Activated CD8-positive, alpha-beta memory T cell treated with anti-CD3 and anti-CD28 coated beads for 1 hour (primary cell): ENCODE measurements at places on chromosomes 4 and X.

DNA sequence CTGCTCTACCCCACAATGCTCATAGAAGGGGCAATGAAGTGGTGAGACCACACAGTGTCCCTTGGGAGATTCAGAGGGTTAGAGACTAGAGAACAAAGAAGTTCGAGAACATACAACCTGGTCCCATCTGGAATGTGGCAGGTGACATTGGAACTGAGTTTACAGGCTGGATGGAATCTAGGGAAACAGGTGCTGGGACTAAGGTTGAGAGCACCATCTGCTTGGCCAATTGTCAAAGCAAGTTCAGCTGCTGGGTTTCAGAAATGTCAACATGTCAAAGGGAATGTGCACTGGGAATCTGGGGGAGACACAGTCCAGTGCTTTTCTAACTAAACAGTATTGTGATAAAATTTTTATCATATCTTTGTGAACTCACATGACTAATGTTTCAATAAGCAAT, 15.9 kb upstream of the FAM13A start:
- DNase-seq = no peak

GRCh38 chr4:88722276-88722780, 24.7 kb upstream of the NAP1L5 start:
- DNase-seq = no peak

DNA sequence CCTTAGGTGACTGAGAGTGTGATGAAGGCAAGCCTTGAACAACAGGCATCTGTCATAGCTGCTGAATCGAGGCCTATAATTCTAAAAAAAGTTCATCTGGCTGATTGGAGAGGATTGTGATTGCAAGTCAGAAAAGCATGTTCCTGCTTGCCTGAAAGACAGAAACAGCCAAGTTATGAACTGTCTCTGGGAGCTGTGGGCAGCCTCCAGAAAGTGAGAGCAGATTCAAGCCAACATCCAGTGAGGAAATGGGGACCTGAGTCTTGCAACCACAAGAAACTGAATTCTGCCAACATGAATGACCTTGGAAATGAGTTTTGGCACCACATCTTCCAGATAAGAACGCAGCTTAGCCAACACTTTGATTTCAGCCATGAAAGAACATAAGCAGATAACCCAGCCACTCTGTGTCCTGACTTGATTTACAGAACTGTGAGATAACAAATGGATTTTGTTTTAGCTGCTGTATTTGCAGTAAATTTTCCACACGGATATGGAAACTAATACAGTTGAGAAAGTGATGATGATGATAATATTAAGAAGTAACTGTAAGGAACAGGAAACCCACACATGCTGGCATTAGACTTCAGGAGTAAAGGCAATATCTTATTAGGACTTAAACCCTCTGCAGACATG, 240.3 kb upstream of the NDST3 start:
- DNase-seq = no peak

- no peak for DNase-seq
These were observed 93.4 kb downstream of the TMA16 start for GRCh38 chr4:163587867-163588266.

GRCh38 chr4:22802876-22803275, 110.1 kb downstream of the GBA3 start:
- DNase-seq = no peak

DNA sequence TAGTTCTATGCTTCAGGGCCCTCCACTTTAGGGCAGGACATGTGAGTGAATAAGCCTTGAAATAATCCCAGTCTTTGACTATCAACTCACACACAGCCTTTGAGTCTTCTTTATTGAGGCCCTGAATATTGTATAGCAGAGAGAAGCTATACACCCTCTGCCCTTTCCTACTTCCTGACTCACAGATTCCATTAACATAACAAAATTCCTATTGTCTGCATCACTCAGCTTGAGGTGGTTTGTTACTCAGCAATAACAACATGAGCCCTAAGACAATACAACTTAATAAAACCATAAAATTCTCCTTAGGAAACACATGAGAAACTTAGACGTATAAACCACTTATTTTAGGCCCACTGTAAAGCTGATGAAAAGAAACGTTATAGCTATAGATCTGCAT, 680.3 kb upstream of the DIAPH2 start:
- DNase-seq = no peak

GRCh38 chr4:37421614-37422013, 177.1 kb downstream of the NWD2 start:
- DNase-seq = no peak

- no peak for DNase-seq
These were observed 938.3 kb downstream of the RAB28 start for GRCh38 chr4:12545812-12546211.

DNA sequence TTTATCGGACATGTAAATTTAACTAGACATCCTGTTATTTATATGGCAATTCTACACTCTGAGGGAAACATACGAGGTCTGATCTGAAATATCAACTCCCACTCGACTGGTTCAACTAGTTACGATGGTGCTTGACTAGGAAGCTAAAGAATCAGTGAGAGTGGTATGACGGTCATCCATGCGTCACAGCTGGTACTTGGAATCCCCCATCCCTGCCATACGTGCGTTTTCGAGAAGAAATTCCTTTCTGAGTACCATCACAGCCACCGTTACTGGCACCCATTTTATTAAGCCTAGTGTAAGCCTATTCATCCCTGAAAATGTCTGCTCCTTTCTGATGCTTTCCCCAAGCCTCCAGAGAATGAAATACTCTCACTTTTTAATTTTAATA, 695 bp upstream of the PIGA start:
- no peak for DNase-seq

GRCh38 chrX:154918060-154918483, 31.9 kb downstream of the F8A1 start:
- DNase-seq = no peak

GRCh38 chr4:185144601-185145240, 1.7 kb downstream of the SLC25A4 start:
- DNase-seq = no peak

DNA sequence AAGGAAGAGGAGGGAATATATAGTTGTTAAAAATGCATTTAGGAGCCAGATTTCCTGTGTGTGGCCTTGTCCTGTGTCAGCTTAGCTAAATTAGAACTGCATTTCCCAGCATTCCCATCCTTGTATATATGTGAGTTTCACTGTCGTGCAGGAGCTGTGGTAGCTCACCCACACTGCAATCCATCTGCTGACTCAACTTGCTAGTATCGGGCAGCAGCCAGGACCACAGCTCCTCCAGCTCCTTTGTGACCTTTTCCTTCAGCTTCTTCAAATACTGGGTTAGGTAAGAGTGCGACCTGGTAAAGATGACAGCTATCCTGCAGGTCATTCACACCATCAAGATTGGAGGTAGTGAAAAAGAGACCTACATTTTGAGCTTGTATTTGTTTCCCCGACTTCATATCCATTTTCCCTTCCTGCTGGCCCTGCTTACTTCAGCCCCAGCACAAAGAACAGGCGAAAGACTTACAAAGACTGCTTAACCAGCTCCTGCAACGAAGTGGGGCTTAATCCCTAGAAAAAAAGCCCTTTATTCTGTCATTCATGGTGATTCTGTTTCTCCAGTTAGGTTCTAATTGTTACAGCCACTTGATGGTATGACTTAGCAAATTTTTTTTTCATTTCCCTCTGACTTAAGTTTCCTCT, 11.4 kb downstream of the ASIC5 start:
- DNase-seq = no peak

DNA sequence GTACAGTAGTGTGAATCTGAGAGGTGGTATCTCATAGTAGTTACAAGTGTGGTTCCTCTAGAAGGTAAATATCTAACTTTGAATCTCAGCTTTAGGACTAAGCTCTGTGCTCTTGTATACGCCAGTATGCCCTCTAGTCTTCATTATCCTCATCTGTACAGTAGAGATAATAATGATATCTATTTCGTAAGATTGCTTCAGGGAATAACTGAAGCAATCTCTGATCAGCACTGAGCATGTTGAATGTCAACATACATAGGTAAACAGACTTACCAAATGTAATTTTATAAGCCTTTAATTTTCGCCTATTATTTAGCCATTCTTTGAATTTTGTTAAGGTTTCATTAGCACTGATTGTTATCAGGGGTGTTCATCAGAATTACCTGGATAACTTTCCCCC, 175.2 kb upstream of the ANKRD50 start:
- DNase-seq = no peak

GRCh38 chr4:68152411-68152810, 22.7 kb upstream of the TMPRSS11F start:
- DNase-seq = no peak

DNA sequence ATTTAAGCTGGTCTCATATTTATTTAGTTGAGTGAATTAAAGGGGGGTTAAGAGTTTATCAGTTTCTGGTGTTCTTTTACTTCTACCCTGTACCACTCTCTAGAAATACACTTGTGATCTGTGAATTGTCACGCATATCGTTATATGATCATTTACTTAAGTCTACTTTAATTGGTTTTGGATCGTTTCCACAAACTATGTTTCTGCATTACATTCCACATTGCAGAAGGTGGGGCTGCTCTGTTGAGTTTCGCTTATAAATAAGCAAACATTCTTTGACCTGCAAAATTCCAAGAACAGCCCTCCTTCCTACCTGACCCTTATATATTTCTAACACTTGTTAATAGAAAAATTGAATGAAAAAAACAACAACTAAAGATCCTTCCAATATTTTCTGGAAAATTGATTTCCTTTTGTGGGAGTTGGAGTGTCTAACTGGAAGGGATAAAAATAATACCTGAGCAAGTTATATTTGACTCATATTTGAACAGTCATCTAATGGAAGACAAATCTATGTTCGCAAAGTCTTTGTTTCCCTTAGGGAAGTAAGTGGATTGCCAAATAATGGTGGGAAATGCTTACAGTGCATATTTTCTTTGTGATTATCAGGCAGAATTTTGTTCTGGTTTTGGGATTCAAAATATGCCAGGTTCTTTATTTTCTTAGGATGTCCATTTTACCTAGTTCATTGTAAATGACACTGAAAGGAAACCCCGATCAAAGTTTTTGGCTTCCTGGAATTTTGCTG, 152.7 kb downstream of the RELL1 start:
- no peak for DNase-seq

GRCh38 chrX:37302569-37302968, 46.6 kb upstream of the PRRG1 start:
- DNase-seq = no peak

DNA sequence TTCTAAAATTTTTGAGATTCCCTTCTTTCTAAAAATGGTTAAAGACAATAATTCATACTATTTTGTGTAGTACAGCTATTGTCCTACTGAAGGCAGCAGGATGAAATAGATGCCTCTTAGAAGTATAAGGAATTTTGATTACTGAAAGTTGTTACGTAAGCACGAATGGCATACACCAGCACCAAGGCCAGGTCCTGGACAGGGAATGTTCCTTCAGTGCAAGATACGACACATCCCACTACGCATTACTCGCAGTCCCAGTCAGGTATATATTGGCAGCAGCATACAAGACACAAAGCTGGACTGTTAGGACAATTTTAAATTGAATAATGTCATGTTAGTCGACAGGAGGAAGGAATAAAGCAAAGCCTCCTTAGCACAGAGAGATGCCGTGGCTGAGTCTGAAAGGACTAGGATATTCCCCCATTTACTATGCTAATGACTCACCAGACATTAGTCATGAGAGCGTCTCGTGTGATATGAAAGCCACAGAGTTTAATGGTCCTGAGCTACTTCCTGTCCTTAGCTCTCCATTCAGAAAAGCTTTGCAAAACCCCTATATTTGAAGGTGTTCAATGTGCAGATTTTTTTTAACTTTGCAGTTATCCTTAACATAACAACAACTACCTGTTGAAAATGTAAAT, 504.3 kb downstream of the FAM133A start:
- no peak for DNase-seq

DNA sequence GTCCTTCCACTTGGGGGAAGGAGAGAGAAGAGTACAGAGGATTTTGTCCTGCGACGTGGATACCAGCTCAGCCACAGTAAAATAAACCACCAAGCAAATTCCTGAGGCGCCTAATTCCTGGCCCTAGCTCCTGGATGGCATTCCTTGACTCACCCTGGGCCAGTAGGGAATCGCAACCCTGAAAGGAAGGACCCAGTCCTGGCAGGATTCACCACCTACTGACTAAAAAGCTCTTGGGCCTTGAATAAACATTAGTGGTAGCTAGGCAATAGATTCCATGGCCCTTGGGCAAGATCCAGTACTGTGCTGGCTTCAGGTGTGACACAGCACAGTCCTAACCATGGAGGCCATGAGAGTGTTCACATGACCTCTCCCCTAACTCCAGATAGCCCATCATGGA, 45.6 kb downstream of the GABRA3 start:
- no peak for DNase-seq

DNA sequence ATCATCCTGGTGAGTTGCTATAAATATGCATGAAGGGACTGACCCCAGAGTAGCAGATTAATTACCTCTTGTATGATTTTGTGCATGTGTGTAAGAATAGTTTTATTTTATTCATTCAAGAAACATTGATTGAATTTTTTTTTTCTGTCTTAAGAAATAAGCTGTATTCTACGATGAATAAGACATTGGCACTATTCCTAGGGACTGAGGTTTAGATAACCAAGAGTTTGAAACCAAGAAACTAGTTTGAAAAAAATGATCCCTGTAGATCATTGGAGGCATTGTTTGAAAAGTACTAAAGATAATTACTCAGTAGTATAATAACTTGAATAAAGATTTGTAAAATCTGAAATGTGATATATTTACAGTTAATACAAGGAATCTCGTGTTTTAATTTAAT, 1086.9 kb downstream of the PCDH7 start:
- no peak for DNase-seq

DNA sequence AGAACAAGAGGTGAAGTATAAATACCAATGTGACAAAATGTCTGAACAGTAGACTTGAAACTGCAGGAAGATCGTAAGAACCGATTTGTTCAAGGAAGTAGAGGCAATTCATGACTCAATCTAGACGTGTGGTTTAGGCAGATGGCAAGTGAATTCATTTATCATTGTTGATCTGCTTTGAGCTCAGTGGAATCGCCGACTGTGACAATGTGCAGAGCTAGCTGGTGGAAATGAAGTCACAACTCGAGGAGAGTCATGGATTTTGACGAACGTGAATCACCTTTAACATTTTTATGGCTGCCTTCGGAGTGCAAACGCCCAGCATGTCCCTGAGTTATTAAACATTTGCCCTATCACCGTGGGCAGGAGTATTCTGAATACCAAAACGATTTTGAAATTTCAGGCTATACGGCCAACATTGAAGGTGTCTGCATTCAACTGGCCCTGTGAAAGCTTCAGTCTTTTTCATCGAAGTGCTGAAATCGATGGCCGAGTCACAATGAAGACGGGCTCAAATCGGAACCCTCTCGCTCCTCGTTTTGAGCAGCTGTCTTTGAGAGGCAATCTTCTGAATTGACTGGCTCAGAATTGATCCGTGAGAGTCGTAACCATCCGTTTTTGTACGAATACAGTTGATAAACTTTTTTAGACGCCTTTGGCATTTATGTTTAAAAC, 689 bp upstream of the OGT start:
- DNase-seq = peak; percentile 42

DNA sequence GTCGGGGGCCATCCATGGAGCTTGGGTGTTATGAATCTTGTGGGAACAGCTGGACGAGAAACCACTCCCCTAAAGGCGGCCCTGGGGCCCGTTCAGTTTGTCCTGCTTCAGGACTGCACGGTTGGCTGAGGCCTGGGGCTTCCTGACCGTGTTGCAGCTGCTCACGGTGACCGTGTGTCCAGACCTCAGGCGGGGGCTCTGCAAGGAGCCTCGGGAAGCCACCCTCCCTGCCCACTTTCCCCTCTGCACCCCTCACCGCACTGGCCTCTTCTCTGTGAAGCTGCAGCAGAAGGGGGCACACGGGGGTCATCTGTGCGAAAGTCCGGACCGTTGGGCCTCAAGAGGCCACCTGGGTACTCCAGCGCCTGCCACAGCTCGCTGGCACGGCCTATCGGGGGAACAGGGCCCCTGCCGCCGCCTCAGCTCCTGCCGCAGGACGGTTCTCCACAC, 29.4 kb downstream of the UVSSA start:
- DNase-seq = no peak
